ENCODE measurements at places on chromosomes 13 and 19.

DNA sequence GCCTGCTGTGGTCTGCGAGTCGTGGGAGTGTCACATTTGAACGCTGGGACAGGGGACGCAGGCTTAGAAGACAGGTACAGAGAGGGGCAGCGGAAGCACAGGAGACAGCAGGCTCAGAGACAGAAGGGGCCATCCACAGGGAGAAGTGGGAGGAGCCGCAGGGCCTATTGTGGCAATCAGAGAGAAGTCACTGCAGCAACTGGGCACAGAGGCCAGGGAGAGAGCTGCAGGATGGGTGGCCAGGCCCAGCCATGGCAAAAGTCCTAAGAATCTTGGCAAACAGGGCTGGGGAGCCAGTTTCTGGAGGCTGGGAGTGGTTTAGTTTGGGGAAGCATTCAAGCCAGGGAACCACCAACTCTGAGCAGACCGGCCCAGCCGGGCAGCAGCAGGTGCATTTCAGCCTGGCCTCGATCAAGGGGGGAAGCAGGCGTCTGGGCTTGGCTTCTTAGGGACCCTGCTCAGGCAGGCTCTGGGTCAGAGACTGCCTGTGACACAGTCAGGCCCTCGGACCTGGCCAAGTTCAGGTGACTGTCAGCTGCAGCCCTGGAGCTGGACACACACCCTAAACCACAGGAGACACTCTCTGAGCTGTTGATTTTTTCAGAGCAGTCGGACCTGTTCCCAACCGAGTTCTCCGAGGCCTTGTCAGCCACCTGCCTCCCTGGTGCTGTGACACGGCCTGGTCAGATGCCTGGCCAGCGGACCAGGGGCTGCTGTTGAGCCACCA lies 11.8 kb downstream of the SH3GL1 start:
- DNase-seq = no peak

DNA sequence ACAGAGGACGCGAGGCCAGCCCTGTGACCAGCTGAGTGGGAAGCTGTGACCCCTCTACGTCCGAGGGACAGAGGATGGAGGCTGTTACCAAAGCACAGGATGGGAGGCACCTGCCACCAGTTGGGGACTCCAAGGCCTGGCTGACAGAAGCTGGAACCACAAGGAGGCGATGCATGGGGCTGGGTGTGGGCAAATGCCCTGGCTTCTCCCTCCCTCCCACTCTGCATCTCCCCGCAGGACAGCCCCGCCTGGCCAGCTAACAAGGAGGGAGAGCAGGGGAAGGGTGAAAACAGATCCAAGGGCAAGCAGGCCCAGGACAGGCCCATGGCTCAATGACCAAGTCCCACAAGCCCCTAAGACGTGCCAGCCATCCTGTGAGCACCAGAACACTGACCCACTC lies 28.6 kb downstream of the AKT2 start:
- no peak for DNase-seq

- DNase-seq = no peak
These were observed 857.1 kb downstream of the GPC5 start for GRCh38 chr13:92255526-92255925.

DNA sequence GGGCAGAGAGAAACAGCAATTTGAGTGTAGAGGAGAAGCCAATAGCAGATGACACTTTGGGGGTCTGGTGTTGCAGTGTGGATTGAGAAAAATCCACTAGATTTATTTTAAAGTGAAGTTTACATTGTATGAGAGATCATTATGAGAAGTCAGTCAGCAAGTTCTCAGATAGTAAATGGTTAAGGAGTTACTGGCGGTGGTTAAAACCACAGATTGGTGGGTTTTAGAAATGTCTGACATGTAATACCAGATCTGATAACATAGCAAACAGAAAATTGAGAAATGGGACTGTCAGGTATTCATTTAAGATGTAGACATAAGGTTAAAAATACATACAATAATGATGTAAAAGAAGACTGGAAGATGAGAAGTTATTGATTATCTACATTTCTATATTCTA lies 7.2 kb downstream of the ABHD13 start:
- DNase-seq = no peak

- DNase-seq = no peak
These were observed 59.3 kb downstream of the ITGBL1 start for GRCh38 chr13:101511766-101512165.

DNA sequence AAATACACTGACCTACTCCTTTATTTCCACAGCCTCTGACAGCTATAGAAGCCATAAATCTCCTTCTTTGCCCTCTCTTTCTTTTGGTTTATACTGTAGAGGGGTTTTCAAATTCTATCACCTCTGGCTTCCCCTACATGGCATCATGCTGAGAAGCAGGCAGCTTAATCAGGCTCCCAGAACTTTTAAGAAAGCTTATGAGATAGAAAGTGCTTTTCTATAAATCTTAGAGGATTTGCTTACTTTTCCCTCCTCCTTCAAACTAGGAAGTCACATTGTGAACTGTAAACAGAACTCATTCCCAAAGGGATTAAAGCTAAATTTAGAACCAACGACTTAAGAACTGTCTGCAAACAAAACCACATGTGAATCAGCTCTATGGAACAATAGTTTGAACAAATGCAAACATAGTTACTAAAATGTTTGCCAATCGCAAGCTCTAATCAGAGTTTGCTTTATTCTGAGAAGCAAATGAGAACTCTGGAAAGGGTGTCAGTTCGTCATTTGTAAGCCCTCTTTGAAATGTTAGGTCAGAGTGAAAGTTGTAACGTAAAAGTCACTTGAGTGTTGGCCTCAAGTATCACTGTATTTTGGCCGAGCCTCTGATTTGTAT lies 344.1 kb downstream of the RFC3 start:
- no peak for DNase-seq

GRCh38 chr13:112104881-112105234 lies 37.9 kb downstream of the SOX1 start:
- DNase-seq = no peak

- DNase-seq = no peak
These were observed 590.4 kb downstream of the TBC1D4 start for GRCh38 chr13:74891610-74892009.

- DNase-seq = no peak
These were observed 23.9 kb upstream of the PSG4 start for GRCh38 chr19:43229315-43229714.

- no peak for DNase-seq
These were observed 38.7 kb upstream of the ZNF766 start for GRCh38 chr19:52230685-52231084.

GRCh38 chr19:45191375-45191774 lies 12.8 kb downstream of the BLOC1S3 start:
- no peak for DNase-seq

- no peak for DNase-seq
These were observed 82.1 kb downstream of the ZNF429 start for GRCh38 chr19:21587549-21587948.

DNA sequence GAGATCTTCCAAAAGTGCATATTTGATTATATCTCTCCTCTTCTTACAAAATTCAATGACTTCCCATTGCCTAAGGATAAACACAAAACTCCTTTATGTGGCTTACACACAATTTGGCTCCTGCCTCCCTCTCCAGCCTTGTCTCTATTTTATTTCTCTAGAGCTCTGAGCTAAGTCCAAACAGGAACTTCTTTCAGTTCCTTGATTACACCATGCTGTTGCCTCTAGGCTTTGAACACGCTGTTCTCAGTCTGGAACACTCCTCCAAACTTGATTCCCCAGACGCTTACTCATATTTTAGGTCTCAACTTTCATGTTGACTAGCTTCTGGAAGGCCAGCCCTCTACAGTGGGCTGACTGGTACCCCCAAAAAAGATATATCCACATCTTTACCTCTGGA lies 258.5 kb downstream of the COG6 start:
- no peak for DNase-seq

DNA sequence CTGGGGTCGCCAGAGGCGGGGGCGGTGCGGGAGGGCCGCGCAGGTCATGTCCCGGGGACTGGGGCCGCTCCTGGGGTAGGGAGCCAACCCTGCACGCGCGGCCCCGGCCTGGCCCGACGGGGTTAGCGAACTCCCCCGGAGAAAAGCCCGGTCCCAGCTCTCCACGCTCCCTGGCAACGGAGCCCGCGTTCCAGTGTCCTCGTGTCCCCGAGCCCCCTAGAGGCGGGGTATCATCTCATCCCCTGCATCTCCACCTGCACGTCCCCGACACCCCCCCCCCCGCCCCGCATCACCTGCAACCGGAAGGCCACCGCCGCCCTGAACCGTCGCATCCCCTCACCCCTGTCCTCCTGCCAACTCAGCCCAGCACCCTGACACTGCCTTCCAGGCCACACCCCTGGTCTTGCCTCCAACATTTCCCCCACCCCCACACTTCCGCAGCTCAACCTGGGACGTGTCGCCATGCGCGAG lies 2.7 kb downstream of the WDR88 start:
- no peak for DNase-seq

- DNase-seq = no peak
These were observed 102.6 kb downstream of the DOCK9 start for GRCh38 chr13:98875146-98875729.

- DNase-seq = no peak
These were observed 259.4 kb upstream of the DACH1 start for GRCh38 chr13:72126424-72126823.

GRCh38 chr13:109918179-109918711 lies 131.9 kb upstream of the IRS2 start:
- no peak for DNase-seq

DNA sequence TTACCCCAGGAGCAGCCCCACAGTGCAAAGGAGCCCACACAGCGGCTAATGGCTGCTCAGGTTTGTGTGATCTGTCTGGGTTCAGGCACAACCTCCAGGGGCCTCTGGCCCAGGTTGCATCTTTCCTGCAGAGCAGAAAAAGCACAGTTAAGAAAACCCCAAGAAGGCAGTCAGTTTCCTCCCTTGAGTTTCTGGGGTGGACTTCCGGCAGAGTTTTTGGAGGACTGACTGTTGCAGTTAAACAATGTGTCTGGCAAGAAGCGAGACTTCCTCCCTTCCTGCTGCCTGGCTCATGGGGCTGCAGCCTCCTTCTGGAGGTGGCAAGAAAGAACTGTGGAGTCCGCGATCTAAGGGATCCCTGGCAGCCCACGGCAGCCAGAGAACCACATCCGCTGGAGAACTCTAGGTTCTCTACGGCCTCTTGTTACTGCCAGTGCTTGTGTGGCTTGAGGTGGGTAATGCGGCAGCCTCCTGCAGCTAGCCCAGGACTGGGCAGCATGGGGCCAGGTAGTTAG lies 114.4 kb downstream of the ZDHHC20 start:
- no peak for DNase-seq

- no peak for DNase-seq
These were observed 172.4 kb downstream of the SLC7A1 start for GRCh38 chr13:29423050-29423449.

- no peak for DNase-seq
These were observed 173.8 kb upstream of the SOX21 start for GRCh38 chr13:94886191-94886590.

GRCh38 chr19:3573858-3574637 lies 1.3 kb downstream of the HMG20B start:
- peak; percentile 79 for DNase-seq

GRCh38 chr19:15324791-15325519 lies 7.4 kb downstream of the BRD4 start:
- DNase-seq = no peak

DNA sequence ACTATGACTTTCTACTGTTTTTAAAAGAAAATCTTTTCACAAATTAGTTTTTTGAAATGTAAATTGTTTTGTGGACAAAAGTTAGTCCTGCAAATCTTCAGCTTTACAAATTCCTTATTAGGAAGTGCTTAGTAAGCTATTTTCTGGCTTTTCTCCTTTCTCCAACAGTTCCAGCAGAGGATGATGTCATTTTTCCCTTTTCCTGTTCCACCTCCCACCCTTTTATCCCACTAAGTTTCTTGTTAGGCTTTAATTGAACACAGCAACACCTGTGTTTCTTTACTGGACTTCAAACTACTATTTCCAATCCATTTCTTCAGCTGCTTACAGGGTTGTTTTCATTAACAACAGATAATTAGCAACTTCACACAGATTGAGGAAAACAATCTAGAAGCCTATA lies 389.2 kb downstream of the NDFIP2 start:
- DNase-seq = no peak

DNA sequence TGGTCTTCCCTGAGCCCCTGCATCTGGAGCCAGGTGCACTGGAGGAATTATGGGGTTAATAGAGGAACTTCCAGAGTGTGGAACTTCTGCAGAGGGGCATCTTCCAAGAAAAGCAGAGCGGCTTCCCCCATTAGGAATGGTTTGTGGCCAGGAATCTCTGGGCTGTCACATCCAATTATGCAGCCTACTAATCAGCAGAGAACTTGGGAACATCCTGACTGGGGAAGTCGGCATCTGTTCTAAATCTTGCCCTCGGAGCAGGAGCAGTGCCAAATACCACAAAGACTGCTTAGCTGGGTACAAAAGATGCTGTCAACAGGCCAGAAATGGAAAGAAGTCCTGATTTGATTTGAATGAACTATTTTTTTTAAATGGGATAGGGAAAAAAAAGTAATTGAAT lies 435.1 kb downstream of the ZNF536 start:
- DNase-seq = no peak

DNA sequence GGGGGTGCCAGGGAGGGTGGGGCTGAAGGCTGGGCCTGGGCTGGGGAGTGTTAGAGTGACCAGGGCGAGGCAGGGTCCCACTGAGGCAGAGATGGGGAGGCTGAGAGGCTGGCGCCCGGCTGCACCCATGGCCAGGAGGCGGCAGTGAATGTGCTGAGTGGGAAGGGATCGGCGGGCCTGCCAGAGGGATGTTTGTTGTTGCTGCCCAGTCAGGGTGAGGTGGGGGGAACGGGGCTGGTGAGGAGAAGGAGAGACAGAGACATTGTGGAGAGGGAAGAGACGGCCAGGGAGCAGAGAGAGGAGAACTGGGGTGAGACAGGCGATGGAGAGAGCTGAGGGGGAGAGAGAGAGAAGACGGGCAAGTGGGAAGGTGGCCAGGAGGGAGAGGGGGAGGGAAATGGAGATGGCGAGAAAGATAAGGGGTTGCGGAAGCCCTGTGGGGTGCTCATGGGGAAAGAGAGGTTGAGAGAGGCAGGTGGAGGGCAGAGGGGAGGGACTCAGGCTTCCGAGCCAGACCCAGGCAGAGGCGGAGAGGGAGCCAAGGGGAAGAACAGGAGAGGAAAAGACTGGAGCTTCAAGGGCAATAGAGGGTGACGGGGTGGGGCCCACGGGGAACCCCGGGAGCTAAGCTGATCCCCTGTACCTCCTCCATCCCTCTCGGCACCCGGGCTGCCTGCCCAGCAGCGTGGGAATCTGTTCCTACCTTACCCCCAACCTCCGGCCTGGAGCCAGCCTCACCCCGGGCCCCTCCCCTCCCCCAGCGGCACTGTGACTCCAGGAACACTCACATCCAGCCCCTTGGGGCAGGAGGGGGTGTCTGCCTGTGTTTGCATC lies 690 bp upstream of the B3GNT8 start:
- DNase-seq = no peak

GRCh38 chr13:82758044-82758443 lies 1124.2 kb downstream of the SLITRK1 start:
- DNase-seq = no peak

DNA sequence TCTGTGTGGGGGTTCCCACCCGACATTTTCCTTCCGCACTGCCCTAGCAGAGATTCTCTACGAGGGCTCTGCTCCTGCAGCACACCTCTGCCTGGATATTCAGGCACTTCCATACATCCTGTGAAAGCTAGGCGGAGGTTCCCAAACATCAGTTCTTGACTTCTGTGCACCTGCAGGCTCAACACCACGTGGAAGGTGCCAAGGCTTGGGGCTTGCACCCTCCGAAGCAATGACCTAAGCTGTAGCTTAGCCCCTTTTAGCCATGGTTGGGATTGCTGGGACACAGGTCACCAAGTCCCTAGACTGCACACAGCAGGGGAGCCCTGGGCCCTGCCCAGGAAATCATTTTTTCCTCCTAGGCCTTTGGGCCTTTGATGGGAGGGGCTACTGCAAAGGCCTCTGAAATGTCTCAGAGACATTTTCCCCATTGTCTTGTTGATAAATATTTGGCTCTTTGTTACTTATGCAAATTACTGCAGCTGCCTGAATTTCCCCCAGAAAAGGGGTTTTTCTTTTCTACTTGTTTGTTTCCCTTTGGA lies 1004.8 kb downstream of the OLFM4 start:
- DNase-seq = no peak

Measured in SK-N-MC (cell line).